ENCODE measurements at places on chromosomes 6 and 20.

DNA sequence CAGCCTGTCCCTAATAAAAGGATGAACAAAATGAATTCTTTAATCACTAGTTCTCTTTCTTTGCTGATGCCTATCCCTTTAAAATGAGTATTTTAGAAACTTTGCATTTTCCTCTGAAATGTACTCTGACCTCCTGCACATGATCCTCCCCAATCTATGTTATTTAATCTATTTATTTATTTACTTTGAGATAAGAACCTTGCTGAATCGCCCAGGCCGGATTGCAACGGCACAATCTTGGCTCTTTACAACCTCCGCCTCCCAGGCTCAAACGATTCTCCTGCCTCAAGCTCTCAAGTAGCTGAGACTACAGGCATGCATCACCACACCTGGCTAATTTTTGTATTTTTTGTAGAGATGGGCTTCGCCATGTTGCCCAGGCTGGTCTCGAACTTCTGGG is 27.9 kb downstream of the ADTRP start:
- no peak for DNase-seq

DNA sequence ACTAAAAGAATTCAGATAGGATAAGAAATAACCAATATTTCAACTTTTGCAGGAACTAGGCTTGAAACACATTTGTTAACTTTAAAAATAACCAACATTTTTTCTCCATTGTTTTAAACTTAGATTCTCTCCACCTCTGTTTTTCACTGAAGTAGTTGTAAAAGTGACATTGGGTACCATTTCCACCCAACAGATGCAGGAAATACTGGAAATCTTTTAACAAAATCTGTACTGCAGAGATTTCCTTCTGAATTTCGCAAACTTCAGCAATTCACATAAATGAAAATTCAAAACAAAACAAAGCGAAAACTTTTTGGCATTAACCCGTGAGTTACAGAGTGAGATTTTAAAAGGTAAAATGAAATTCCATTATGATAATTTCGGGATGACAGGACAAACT is 731.7 kb downstream of the RFPL4B start:
- DNase-seq = no peak

GRCh38 chr6:135053406-135053805 is 1.2 kb downstream of the HBS1L start:
- DNase-seq = no peak

- DNase-seq = no peak
Observed at GRCh38 chr6:10800810-10801209, 37.5 kb downstream of the MAK start.

GRCh38 chr6:11974089-11974488 is 38.0 kb upstream of the HIVEP1 start:
- no peak for DNase-seq

GRCh38 chr6:151098166-151098565 is 141.6 kb upstream of the AKAP12 start:
- no peak for DNase-seq

DNA sequence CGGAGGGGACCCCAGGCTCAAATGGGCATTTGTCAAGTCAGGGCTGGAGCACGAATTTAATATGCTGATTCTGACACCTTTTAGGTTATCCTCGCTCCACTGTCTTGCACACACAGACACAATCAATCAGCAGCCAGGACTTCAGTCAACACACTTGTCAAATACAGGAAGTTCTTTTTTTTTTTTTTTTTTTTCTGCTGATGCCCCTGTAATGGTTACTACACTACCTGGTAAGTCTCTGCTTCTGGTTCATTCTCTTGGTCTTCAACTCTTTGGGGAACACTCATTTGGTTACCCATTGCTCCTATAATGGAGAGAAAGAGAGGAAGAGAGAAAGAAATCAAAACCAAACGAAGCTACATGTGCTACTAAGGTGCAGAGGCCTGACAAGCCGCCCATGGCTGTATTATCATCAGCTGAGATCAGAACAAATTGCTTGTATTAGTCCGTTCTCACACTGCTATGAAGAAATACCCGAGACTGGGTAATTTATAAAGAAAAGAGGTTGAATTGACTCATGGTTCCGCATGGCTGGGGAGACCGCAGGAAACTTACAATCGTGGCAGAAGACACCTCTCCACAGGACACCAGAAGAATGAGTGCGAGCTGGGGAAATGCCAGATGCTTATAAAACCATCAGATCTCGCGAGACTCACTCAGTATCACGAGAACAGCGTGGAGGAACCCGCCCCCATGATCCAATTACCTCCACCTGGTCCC is 11.8 kb downstream of the BCAS1 start:
- no peak for DNase-seq

DNA sequence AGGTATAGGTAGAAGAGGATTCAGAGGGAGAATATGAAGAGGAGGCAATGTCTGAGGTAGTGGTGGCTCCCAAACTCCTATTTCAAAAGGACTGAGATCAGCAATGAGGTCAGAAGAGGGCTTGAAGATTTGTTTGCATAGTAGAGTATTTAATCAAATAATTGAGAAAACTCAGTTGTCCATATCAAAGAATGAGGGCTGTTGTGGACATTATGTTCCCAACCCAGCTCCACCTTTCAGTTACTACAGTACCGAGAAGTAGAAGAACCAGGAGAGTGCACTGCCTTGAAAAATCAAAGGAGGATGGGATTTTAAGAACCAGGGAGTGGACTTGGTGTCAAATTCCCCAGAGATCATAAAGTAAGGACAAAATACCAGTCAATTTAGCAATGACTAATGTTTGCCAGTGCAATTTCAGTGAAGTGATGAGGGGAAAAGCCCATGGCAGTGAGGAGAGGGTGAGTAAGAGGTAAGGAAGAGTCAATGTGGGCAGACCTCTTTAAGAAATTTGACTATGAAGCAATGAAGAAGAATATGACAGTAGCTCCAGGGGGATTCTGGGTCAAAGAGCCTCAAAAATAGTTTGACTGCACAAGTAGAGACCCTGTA is 382.4 kb downstream of the PKHD1 start:
- DNase-seq = no peak

Measured in GOT3 (cell line).